Stimulated activated naive CD8-positive, alpha-beta T cell treated with anti-CD3 and anti-CD28 coated beads, Interleukin-15, amount 100 ng/mL, for 72 hours (primary cell): ENCODE measurements at places on chromosomes 2 and 18.
A peak's percentile ranks its signal among the peaks of the same experiment; 100 is the strongest.

DNA sequence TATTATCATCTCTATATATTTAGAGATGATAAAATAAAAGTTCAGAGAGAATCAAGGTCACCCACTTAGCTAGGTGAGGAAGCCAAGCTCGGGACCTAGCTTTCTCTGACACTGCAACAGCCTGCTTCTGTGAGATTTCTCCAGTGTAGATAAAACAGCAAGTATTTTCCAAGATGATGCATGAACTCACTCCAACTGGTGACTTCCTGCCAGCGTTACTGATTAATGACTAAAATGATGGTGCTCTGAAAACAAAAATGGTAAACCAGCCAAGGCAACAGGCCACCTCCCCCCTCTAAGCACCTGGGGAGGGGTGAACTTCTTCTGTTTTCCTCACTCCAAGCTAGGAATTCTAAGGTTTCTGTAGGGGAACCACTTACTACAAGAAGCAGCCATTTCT lies 510.2 kb upstream of the ID2 start:
- no peak for DNase-seq

DNA sequence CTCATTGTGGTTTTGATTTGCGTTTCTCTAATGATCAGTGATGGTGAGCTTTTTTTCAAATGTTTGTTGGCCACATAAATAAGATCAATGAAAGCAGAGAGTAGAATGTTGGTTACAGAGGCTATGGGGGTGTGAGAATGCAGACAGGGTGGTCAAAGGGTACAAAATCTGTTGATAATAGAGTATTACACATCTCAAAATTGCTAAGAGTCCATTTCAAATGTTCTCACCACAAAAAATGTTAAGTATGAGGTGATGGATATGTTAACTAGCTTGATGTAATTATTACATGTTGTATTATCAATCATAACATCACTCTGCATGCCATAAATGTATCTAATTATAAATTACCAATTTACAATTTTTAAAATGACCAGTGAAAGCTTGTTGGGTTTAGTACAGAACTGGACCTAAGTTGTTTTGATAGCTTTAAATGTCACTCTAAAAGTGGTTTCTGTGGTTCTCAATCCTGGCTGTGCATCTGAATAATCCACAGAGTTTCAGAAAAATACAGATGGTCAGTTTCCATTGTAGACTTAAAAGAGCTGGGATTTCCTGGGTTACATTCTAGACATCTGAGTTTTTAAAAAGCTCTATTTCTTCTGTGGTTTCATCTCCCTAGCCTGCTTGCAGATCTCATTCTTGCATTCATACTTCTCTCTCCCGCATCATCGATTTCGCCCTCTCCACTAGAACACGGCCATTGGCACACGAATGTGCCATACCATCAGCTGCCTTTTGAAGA lies 286.0 kb upstream of the LYPD1 start:
- DNase-seq = no peak

GRCh38 chr2:201806442-201807170 lies at the start of gene CDK15:
TSS of gene CDK15 (plus strand) at chr2:201806537. CDS start at chr2:201806665, 128 bp downstream.
- no peak for DNase-seq

- no peak for DNase-seq
These were observed 164.5 kb downstream of the LCLAT1 start for GRCh38 chr2:30611583-30611982.

GRCh38 chr2:86284401-86284841 lies 53.0 kb downstream of the REEP1 start:
- DNase-seq = no peak

- DNase-seq = no peak
These were observed 31.9 kb downstream of the PPP4R3B start for GRCh38 chr2:55585451-55586080.

DNA sequence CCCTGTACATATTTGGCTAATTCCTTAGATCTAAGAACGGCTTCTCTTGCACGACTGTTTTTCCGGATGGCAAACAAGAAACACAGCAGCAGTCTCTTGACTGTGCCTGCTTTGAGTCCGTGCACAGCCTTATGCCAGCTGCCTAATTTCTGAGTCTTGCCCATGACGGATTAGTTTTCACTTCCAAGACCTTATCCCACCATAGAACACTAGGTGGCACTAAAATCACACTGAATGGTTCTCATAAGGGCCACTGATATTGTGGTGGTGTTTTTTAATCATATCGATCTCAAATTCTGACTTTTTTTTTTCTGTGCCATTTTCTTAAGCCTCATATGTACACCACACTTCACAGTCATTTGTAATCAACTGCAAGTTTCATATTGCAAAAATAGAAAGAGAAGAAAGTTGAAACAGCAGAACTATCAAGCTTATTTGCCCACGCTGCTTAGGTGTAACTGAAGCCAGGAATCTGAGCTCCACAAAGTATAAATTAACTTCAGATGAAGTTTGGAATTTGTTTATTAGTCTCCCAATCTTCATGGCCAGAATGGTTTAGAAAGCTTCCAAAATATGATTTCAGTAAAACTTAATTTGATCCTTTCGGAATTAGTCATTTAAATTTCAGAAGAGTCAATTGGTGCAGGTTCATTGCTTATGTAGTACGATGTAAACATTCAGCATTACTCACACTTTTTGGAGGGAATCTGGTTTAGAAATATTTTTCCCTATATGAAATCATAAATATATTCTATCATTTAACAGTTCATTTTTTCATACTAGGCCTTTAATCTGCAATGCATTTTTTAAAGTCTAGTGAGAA lies 45.5 kb upstream of the SCN7A start:
- peak; percentile 34 for DNase-seq

DNA sequence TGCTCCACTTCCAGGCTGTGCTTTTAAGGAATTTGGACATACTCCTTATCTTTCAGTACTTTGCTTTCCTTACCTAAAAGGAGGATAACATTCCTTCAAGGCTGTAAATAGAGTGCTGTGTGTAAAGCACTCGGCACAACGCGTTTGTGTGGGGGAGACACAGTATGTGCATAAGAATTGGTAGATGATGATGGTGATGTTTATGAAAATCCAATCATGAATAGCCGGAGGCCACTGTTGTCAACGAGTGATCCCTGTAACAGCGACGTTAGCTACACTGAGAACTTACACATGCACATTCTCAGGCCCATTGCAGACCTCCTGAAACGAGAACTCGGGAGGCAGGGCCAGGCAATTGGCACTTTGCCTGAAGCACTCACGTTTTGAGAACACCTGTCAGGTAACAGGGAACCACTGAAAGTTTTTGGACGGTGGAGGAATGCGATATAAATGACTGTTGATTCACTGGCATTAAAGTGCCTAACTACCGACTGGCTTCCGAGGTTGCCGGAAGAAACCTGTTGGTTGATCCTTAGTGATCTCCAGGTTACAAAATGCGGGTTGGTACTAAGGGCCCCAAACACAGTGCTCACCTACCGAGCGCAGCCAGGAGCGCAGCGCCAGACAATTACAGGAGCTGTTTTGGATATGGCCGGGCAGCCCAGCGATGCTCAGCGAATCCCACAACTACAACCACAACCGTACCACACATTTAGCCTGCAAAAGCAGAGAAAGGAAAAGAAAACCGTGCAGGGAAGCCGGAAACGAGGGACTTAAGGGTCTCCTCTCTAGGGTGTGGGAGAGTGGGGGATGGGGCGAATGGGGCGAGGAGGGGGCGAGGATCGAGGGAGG lies 1.0 kb upstream of the MAP4K4 start:
- no peak for DNase-seq

DNA sequence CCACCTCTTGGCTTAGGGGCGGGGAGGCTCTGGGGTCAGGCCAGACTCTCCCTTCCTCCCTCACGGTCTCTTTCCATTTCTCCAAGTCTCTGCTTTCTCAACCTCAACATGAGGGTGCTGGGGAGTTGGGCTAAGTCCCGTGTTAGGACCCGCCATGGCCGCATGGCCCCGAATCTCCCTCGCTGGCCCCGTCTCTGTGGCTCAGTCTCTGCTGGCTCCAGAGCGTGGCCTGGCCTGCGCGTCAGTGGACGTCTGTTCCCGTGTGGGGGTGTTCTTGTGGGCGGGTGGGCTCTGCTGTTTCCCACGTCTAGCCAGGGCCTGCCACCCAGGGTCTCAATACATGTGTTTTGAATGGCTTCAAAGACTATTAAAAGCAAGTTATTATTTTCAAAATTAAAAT lies 12.4 kb downstream of the ALLC start:
- DNase-seq = no peak

DNA sequence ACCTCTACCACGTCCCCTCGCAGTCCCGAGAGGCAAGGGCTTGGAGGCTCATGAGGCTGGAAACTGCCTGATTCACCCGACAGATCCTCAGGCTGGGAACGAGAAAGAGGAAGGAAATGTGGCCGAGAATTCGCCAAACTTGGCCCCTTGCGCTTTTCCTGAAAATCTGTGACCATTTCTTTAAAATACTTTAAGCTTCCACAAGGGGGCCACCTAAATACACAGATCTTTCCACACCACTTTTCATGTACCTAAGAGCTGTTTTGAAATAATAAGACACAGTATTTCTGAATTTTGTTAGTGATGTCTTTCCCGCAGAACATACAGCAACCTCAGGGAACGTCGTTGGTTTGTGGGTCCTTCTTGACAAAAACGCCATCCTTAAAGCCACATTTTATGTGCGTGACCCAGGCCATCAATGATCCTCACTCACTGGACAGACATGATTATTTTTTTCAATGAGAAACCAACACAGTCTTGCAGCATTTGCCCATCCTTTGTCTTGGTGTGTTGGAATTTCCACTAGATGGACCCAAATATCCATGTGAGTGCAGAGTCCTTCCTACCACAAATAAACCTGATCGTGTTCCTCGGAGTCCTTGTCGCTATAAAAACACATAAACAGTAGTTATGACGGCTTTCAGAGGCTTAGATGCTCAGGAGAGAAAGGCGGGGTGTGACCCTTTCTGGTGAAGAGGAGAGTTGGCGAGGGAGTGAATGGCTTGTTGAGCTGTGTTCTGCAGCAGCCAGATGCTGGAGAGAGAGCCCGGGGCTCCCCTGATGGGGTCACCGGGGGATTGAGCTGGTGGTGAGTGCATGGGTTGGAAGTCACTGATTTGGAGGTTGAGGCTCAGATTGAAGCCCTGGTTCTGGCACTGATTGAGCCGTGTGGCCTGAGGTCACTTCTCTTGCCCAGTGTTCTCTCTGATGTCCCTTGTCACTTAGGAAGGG lies 25.0 kb downstream of the DCDC2C start:
- DNase-seq = no peak

- no peak for DNase-seq
These were observed 229.0 kb upstream of the ZNF804A start for GRCh38 chr2:184369307-184369706.

GRCh38 chr18:46408334-46408987 lies 248.6 kb downstream of the LOXHD1 start:
- DNase-seq = no peak

- DNase-seq = no peak
These were observed 103.4 kb upstream of the CAVIN2 start for GRCh38 chr2:191950132-191950874.

GRCh38 chr2:60214626-60214875 lies 338.9 kb downstream of the BCL11A start:
- DNase-seq = no peak

DNA sequence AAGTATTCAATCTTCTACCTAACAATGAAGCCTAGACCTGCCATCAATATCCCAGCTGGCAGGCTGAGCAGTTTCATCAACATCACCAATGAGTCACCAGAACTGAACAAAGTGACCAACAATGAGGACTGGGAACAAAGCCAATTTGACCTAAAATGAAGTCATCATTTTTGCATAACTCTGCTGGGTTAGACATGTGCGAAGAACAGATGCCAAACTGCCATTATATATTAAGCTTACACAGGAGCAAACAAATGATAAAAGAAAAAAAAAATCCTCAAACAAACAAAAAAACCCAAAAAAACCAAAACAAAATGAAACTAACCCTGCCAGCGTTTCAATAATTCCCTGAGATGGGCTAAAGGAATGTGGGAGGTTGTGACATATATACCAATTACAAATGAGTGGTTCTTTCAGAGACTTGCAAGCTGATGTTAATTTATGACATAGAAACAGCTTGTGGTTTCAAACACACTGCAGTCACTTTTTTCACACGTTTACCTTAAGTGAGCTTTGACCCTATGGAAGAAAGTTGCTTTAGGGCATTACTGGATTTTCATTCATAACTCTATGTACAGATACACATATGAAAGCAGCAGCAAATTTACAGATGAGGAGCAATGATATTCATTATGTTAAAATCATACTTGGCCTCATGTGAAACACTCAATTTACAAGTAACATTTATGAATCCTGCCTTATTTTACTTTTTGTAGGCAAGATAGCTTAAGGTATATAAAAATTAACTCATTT lies 56.9 kb upstream of the CCDC141 start:
- DNase-seq = no peak

- DNase-seq = no peak
These were observed 28.0 kb downstream of the PLA2R1 start for GRCh38 chr2:160034396-160034795.

DNA sequence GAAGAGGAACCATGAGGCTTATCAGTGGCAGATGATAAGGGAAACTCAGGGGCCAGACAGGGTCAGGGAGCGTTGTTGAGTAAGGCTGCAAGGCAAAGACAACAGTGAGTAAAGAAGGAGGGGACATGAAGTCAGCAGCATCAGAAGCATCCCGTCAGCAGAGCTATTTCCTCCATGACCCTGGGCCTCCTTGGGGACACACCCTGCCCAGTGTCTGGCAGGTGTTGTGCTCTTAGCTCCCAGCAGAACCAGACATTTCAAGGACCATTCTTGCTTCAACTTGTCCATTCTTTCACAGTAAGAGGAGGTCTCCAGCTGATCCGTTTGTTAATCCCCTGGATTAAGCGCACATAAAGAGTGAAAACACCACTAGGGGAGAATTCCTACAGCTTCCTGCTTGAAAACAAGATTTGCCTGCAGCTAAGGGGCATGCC lies 88.7 kb upstream of the MEIS1 start:
- DNase-seq = no peak

DNA sequence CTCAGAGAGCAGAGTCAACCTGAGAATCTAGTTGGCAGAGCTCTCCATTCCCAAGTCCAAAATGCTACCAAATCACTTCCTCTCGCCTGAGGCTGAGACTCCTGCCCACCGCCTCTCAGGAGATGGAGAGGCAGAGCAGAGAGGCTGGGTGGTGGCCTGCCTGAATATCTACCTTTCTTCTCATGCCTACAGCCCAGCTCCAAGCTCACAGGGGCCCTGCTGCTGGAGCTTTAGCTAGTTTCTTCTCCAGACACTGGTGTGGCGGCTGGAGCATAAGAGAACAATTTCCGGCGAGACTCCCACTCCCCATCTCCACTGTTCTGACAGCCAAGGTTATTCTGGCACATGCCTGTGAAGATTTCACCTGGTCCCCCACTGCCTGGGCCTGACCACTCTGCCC lies 8.1 kb upstream of the CYP26B1 start:
- no peak for DNase-seq

DNA sequence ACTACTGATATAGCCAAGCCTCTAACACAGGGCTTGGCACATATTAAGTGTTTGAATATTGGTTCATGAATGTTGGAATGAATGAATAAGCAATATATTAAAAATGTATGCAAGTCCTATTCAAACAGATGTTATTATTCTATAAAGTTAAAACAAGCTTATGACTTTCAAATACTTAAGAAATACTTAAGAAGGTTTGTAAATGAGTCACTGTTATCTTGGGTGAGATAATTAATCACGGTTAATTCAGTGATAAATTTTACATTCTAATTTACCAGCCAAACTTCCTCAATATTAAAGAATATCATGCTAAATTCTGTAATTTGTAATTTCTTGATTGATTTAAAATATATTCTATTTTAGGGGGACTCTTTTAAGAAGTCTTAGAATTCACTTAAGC lies 74.8 kb downstream of the RBMS1 start:
- no peak for DNase-seq
